ENCODE measurements at places on chromosomes 5 and 9.

DNA sequence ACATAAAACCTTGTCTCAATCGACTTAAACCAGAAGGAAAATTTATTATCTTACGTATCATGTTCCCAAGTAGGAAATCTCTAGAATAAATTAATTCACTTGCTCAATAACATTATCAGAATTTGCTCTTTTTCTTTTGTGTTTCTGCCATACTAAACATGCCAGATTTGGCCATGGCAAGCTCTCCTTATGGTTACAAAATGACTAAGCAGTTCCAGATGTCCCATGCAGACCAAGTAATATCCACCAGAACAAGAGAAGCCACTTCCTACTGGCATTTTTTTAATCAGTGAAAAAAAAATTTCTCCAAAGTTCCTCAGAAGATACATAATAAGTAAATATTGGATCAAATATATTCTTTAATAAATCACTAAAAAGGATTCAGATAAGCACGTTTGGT lies 25.2 kb upstream of the ADAMTS6 start:
- DNase-seq: no peak

DNA sequence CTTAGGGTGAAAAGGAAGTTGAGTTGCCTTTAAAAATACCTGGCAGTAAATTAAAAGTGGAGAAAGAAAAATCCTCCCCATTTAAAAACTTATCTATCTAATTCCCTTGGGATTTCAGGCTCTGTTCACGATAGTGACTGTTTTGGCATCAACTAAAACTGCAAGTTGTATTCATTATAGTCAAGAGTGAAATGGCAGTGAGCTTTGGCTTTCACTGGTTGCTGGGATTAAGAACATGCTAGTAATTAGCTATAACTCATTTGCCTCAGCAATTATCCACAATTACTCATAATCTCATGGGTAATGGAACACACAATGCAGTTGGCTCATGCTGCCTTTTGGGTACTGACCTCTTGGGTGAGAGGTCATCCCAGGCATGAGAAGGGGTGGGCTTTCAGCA lies 250.1 kb downstream of the GAS1 start:
- no peak for DNase-seq

- DNase-seq: no peak
Measured at GRCh38 chr9:77710965-77711648, 63.0 kb upstream of the GNA14 start.

DNA sequence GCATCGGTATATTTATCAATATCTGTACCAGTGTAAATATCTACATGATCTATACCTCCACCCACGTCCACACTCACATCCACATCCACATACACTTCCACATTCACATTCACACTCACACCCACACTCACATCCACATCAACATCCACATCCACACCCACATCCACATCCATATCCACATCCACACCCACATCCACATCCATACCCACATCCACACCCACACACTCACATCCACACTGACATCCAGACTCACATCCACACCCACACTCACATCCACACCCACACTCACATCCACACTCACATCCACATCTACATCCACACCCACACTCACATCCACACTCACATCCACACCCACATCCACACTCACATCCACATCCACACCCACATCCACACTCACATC lies 189.2 kb downstream of the IRX1 start:
- DNase-seq: no peak

- DNase-seq: no peak
Measured at GRCh38 chr9:127926906-127927200, 3.7 kb downstream of the PIP5KL1 start.
